SK-MEL-5 (cell line): ENCODE measurements at places on chromosomes 4 and X. TPM values are rescaled to one million over a fixed set of nuclear protein-coding genes. Genes with fewer than 3 reads are reported as not detected.

The GNRHR gene
- total RNA-seq, result not detected in 2 replicates

The WAS gene
- 0.42 TPM in 1 of 2 replicates, not detected in the other for total RNA-seq

The SSX4B gene
- 0.42 TPM in 1 of 2 replicates, not detected in the other for total RNA-seq

The RBMX2 gene
- total RNA-seq, result 39.0 and 40.1 TPM in 2 replicates

The CT45A2 gene
- total RNA-seq, result not detected in 2 replicates

The PABPC4L gene
- total RNA-seq, result 0.11 TPM in 1 of 2 replicates, not detected in the other

The PLK4 gene
- 11.1 and 13.7 TPM in 2 replicates for total RNA-seq

The NOCT gene
- total RNA-seq, result 20.4 and 24.0 TPM in 2 replicates

The PCDH19 gene
- total RNA-seq, result not detected in 2 replicates

The SMIM31 gene
- total RNA-seq, result 0.26 and 0.56 TPM in 2 replicates

The KCNIP4 gene
- 0.08 TPM in 1 of 2 replicates, not detected in the other for total RNA-seq

The ODAPH gene
- not detected in 2 replicates for total RNA-seq

The DDIT4L gene
- 0.53 and 0.55 TPM in 2 replicates for total RNA-seq

The UCP1 gene
- not detected in 2 replicates for total RNA-seq

The FAAH2 gene
- total RNA-seq, result not detected in 2 replicates

The EDA gene
- 0.98 and 1.1 TPM in 2 replicates for total RNA-seq

The GPR50 gene
- not detected in 2 replicates for total RNA-seq

The RGN gene
- total RNA-seq, result 0.29 TPM in 2 replicates

The USP51 gene
- 7.2 and 8.0 TPM in 2 replicates for total RNA-seq

The TLR1 gene
- 5.5 and 6.7 TPM in 2 replicates for total RNA-seq

The MTNR1A gene
- not detected in 2 replicates for total RNA-seq

The GJB1 gene
- 351 and 367 TPM in 2 replicates for total RNA-seq

The PAGE2 gene
- total RNA-seq, result not detected in 2 replicates

The LPAR4 gene
- total RNA-seq, result not detected in 2 replicates

The TMPRSS11D gene
- total RNA-seq, result not detected in 2 replicates

The CABS1 gene
- not detected in 2 replicates for total RNA-seq

The XAGE1A gene
- 17.0 TPM in 1 of 2 replicates, not detected in the other for total RNA-seq
